Dorsolateral prefrontal cortex (tissue), 122 donors: ENCODE measurements at places on chromosomes 6 and 20.

DNA sequence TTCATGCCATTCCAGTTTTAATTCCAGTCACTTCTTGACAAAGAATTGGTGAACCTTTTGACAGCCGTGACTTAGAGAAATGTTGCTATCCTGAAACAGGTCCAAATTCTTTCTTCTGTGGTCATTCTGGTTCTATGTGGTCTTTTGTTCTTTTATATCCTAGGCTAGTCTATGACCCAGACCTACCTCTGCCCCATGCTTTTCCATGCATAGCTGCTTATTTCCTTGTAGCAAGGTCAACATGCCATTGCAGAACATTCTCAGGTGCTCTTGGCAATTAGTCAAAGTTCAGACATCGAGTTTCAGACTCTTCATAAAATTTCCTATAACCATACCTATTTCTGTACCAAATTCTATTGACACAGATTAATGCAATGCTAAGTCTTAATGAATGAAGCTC is 202.6 kb downstream of the PLCB1 start:
- no peak for DNase-seq

- no peak for DNase-seq
Measured at GRCh38 chr6:158357570-158358216, 45.4 kb downstream of the TULP4 start.

DNA sequence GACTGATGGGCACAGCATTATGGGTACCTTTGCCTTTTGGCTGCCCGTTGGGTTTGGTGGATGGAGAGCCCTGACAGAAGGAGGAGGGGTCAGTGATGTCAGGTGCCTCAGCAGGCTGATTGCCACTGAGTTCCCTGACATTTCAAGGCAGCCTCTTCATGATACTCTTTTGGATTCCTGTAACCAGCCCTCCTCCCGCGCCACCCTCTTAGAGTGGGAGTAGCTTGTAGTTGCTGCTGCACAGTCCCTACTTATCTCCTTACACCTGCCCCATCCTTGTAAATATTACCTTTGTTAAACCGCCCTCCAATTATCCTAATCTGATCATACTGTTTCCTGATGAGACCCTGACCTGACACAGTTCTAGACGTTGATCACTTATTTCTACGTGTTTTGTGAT is 140.0 kb downstream of the CFAP61 start:
- no peak for DNase-seq

DNA sequence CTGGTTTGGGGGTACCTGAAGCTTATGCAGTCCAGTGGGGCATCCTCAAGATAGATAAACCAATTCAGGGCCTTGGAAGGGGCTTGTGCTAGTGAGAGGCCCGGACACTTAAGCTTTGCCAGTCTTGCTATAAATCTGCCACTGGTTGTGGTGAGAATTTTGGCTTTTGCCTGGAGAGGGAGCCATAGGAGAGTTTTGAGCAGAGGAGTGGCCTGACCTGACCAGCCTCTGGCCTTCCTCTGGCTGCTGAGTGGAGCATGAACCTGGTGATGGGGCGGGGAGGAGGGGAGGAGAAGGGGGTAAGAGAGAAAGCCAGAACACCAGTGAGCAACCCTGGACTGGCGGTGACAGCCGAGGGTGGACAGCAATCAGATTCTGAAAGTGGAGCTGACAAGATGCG is 7.1 kb downstream of the TMEM74B start:
- DNase-seq = no peak

DNA sequence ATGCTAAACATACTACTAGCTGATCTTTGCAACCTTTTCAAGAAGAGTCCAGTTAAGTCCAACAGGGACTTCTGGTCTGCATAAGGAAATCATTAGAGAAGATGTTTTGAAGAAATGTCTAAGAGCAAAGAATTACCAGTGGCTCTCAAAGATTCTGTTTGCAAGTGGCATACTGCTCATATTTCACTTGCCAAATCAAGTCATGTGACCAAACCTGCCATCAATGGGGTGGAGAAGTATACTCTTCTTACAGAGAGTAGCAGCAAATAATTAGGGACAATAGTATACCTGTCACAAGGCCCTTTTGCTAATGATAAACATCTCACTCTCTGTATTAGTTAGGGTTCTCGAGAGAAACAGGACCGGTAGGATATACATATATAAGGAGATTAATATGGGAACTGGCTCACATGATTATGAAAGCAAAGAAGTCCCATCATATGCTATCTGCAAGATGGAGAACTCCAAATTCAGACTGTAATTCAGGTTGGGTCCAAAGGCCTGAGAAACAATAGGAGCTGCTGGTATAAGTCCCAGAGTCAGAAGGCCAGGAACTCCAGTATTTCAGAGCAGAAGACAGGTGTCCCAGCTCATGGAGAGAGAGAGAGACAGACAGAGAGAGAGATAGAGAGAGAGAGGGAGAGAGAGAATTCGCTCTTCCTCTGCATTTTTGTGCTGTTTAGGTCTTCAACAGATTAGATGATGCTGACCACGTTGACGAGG is 111.5 kb downstream of the LCA5 start:
- no peak for DNase-seq

- no peak for DNase-seq
Measured at GRCh38 chr20:38152175-38152620, 12.9 kb downstream of the TGM2 start.

- DNase-seq = no peak
Measured at GRCh38 chr20:43318755-43319297, 129.1 kb upstream of the PTPRT start.

DNA sequence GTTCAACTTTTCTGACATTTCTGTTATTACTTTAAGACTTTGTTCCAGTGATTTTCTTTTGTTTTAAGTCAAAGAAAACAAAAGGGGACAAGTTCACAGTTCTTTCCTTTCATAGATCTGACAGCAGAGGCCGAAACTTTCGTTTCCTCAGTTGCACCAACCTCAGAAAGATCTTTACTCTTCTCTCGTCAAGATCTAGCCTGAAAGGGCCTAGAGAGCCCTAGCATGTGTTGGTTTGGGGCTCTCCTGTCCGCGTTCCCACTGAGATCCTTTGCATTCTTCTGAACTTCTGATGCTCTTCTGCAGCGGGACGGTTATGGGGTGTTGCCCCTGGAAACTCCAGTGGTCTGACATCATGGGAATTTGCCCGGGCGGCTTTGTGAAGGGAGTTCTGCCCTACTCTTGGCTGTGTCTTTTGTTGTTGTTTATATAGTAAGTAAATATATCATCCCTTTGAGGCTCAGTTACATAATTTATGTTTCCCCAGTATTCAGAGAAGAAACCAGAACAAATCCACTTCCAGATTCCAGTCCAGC is 129.1 kb downstream of the SASH1 start:
- no peak for DNase-seq

GRCh38 chr20:2871111-2871465 is 2.2 kb upstream of the PTPRA start:
- no peak for DNase-seq

DNA sequence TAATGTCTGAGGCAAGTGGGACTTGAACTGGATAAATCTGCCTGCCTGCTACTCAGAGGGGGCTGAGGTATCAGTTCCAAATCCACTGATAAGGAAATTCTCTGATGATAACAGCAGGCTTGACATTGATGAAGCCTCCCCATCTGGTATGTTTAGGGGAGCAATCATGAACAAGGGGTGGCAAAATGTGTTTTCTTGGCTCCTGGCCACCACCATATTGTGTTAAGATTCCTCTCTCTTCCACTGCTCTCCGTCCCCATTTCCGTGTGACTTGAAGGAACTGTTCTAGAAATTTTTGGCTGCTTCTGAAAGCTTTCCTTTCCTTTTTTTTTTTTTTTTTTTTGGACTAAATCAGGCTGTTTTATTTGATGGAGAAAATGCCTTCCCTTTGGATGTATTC is 335.3 kb upstream of the NRSN1 start:
- no peak for DNase-seq
